T-helper 2 cell treated with Interferon-gamma antibody and Interleukin-4, amounts not matched to agents 5 μg/mL and 100 μg/mL, for 36 hours (primary cell): ENCODE measurements at places on chromosomes 6 and 20.

GRCh38 chr20:11137688-11138087, 463.9 kb upstream of the JAG1 start:
- no peaks in the 10 kb centered on the region for H3K36me3 ChIP-seq
- no peak for DNase-seq
- H3K27ac ChIP-seq = no peak overlapping the region
- no peaks in the 10 kb centered on the region for H3K4me1 ChIP-seq
- no peaks in the 10 kb centered on the region for H3K27me3 ChIP-seq

DNA sequence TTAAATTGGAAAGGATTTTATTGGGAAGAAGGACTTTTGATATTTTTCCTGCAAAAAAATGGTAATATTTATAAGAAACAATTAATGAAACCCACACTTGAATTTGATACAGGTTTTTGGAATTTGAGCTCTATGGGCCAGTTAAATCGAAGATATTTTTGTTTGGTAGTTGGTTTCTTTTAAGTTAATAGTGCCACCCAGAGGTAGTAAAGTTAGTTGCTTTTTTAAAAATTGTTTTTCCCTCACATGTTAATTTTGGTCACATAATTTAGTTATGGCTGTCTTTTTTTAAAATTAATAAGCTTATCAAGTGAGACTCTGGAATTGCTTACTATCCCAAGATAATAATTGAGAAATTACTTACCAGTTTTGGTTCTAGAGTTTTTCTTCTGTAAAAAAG, 7.1 kb downstream of the PRIM2 start:
- DNase-seq = no peak
- H3K27me3 ChIP-seq = no peaks in the 10 kb centered on the region
- H3K36me3 ChIP-seq = peaks cover 79% of the 10 kb centered on the region
- H3K27ac ChIP-seq = no peak overlapping the region
- peaks cover 19% of the 10 kb centered on the region for H3K4me1 ChIP-seq

GRCh38 chr6:140538926-140539325, 1164.5 kb upstream of the CITED2 start:
- no peak for DNase-seq
- H3K36me3 ChIP-seq = no peaks in the 10 kb centered on the region
- H3K4me1 ChIP-seq = no peaks in the 10 kb centered on the region
- peaks cover 12% of the 10 kb centered on the region for H3K27me3 ChIP-seq
- no peak overlapping the region for H3K27ac ChIP-seq

DNA sequence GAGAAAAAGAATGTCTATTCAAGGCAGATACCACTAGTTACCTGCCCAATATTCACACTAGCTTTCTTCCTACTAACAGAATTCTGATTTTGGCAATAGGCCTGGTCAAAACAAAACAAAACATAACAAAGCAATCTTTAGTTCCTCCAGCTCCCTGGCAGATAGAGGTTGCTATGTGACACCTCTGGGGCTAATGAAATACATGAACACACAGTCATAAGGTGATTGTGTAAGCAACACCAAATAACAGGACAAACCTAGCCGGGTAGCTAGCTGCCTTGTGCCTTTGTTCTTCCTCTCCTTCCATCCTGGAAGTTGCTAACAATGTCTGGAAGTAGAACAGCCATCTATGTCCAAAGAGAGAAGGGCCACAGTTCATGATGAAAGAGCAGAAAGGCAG, 6.0 kb upstream of the HMGN3 start:
- H3K27ac ChIP-seq = no peak overlapping the region
- H3K27me3 ChIP-seq = peaks cover 12% of the 10 kb centered on the region
- H3K4me3 ChIP-seq = no peak overlapping the region
- no peak for DNase-seq
- H3K36me3 ChIP-seq = peaks cover 3% of the 10 kb centered on the region

DNA sequence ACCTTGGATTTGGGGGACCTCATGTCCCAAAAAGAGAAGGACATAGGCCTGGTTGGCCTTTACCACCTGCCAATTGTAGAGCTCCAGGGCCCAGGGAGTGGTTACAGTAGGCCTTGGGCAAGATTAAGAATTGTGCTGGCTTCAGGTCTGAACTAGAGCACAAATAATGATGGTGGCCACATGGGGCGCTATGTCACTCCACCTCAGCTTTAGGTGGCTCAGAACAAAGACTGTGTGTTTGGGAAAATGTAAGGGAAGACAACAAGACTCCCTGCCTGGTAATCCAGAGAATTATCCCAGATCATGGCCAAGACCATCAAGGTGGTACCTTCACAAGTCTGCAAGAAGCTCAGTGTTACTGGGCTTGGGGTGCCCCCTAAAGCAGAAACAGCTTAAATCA, 224.9 kb upstream of the OPRM1 start:
- no peaks in the 10 kb centered on the region for H3K36me3 ChIP-seq
- no peak for DNase-seq
- no peaks in the 10 kb centered on the region for H3K27me3 ChIP-seq
- no peaks in the 10 kb centered on the region for H3K4me1 ChIP-seq
- no peak overlapping the region for H3K4me3 ChIP-seq
- H3K27ac ChIP-seq = no peak overlapping the region

DNA sequence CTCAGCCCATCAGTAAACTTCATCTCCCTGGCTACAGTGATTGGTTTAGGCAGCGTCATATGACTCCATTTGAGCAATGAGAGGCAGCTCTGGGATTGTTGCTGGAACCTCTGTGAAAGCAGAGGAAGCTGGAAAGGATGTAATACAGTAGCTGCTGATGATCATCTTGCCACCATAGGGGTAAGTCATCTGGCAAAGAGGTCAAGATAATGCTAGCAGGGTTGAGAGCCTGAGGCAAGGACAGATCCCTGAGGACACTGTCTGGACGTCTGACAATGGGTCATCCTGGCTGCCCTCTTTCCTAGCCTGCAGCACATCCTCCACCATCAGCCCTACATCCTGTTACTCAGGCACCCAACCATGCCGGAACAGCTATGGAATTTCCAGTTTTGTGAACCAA, 25.5 kb upstream of the FKBP1A start:
- no peak for DNase-seq
- no peak overlapping the region for H3K27ac ChIP-seq
- H3K27me3 ChIP-seq = peaks cover 27% of the 10 kb centered on the region
- H3K36me3 ChIP-seq = no peaks in the 10 kb centered on the region

DNA sequence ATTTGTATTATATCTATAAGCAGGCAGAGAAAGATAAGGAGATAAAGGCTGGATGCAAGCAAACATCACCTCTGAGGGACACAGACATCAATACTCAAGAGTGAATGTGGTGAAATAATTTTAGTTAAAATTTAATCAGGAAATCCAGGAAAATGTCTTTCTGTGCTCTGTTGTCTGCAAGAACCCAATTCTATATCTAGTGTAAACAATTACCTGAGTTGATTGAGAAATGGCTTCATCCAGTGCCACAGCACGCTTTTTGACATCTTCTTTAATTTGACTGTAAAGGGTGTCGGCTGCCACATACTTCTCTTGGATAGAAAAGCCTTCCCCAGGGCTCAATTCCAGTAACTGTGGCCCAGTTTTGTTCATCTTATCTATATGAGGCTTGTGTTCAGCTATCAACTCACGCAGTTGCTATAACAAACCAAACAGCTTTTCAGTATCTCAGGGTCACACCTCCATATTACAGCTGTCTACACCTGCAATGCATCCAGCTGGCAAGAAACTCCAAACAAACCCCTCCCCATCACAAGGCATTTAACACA, 131.6 kb downstream of the DST start:
- no peak overlapping the region for H3K27ac ChIP-seq
- no peaks in the 10 kb centered on the region for H3K36me3 ChIP-seq
- no peak overlapping the region for H3K4me3 ChIP-seq
- no peaks in the 10 kb centered on the region for H3K4me1 ChIP-seq
